Cardiac muscle cell (in vitro differentiated cells and primary cell): ENCODE measurements at places on chromosomes 5 and 9. TPM values are rescaled to one million over a fixed set of nuclear protein-coding genes. Genes with fewer than 3 reads are reported as not detected.

DNA sequence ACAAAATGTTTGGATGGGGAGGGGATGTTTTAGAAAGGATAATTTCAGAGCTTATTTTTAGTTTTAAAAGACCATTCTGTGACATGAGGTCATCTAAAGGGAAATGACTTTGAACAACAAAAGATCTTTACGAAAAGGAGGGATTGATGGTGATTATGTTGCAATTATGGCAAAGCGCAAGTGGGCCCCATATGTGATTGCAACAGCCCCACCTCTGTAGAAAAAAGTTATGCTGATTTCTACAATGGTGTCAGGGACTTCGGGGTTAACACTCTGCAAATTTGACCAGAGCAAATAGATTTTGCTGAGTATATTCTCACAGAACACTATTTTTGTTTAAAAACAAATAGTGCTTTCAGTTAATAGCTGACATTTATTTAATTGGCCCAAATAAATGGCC lies 312.8 kb downstream of the NSG2 start:
- no peak overlapping the region for H3K4me3 ChIP-seq
- DNase-seq = no peak
- no peak overlapping the region for H3K27ac ChIP-seq
- peaks cover 36% of the 10 kb centered on the region for H3K4me1 ChIP-seq
- no peaks in the 10 kb centered on the region for H3K36me3 ChIP-seq

GRCh38 chr9:106637486-106637885 lies 225.5 kb upstream of the ZNF462 start:
- H3K4me1 ChIP-seq = no peaks in the 10 kb centered on the region
- no peaks in the 10 kb centered on the region for H3K36me3 ChIP-seq
- H3K27me3 ChIP-seq = no peaks in the 10 kb centered on the region
- no peak overlapping the region for H3K4me3 ChIP-seq

- no peaks in the 10 kb centered on the region for H3K27me3 ChIP-seq
- H3K4me1 ChIP-seq = no peaks in the 10 kb centered on the region
- no peaks in the 10 kb centered on the region for H3K36me3 ChIP-seq
- H3K4me3 ChIP-seq = no peak overlapping the region
- DNase-seq = no peak
Measured at GRCh38 chr5:88092358-88092757, 176.3 kb downstream of the TMEM161B start.

DNA sequence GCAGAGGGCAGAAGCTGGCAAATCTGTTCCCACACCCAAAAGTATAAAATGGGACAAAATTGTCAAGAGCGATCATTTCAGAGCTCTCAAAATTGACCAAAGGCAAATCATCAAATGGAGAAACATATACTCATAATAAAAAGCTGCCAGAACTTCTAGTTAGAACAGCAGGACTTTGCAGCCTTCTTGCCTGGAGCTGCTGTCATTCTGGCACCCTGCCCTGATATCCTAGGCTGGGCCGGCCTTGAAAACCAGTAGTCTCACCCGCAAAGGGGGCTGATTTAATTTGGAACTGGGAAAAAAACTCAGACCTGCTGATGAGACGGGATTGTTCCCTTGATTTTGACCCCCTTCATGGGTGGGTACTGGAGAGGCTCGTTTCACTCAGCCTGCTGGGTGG lies 18.5 kb downstream of the OR2V1 start:
- H3K36me3 ChIP-seq = no peaks in the 10 kb centered on the region
- H3K4me3 ChIP-seq = no peak overlapping the region
- no peak overlapping the region for H3K27ac ChIP-seq
- H3K4me1 ChIP-seq = no peaks in the 10 kb centered on the region

DNA sequence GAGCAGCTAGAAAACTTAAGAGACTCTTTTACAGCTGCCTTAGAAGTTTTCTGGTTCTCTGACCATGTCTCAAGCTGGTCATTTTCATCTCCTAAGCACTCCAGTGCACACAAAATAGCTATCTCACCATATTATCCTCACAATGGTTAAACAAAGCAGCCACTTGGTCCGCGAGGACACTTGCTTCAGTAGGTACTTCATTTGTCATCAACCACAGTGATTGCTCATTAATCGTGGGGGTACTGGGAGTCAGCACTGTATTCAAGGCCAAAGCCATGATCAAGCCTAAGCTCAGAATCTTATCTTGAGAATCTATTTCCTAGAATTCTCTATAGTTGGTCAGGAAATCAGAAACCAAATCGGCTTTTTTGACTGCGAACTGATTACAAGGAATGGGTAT lies 2.9 kb downstream of the ARL14EPL start:
- H3K4me3 ChIP-seq = no peak overlapping the region
- no peak for DNase-seq
- no peak overlapping the region for H3K27ac ChIP-seq
- no peaks in the 10 kb centered on the region for H3K27me3 ChIP-seq
- no peaks in the 10 kb centered on the region for H3K36me3 ChIP-seq
- no peaks in the 10 kb centered on the region for H3K4me1 ChIP-seq

DNA sequence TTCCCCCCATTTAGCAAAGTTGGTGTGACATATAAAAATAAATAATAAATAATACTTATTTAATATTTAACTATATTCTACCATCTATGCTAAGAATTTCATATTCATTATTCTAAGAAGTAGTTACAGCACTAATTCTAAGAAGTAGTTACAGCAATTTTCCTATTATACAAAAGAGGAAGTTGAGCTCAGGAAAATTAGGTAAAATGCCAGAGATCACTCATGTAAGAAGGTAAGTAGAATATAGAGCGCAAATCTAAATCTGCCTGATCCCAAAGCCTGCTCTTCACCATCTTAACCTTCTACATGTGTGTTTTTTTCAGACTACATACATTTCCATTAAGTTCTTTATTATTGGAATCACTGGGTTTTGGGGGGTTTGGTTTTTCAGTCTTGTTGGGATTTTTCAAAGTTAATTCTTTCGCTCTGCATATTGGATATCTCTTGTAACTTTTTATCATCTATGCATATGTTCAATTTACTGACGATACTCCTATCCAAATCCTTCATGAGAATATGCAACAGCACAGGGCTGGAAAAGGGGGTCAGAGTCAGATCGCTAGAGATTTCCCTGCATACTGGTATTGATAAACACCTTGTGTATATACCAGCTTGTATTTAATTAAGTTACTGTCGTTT lies 852.1 kb downstream of the MAT2B start:
- H3K27me3 ChIP-seq = no peaks in the 10 kb centered on the region
- no peak overlapping the region for H3K4me3 ChIP-seq
- H3K27ac ChIP-seq = no peak overlapping the region
- H3K4me1 ChIP-seq = peaks cover 5% of the 10 kb centered on the region
- no peak for DNase-seq

GRCh38 chr5:97094579-97095317 lies 47.7 kb downstream of the LIX1 start:
- no peak for DNase-seq
- H3K27me3 ChIP-seq = no peaks in the 10 kb centered on the region

DNA sequence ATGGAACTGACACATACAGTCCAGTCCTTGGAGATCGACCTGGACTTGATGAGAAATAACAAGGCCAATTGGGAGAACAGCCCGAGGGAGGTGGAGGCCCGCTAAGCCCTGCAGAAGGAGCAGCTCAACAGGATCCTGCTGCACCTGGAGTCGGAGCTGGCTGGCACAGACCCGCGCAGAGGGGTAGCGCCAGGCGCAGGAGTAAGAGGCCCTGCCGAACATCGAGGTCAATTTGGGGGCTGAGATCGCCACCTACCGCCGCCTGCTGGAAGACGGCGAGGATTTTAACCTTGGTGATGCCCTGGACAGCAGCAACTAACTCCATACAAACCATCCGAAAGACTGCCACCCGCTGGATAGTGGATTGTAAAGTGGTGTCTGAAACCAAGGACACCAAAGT lies 1610.1 kb upstream of the ACO1 start:
- no peaks in the 10 kb centered on the region for H3K27me3 ChIP-seq
- H3K4me1 ChIP-seq = no peaks in the 10 kb centered on the region
- DNase-seq = peak; percentile 1
- H3K36me3 ChIP-seq = no peaks in the 10 kb centered on the region
- H3K27ac ChIP-seq = no peak overlapping the region

- no peaks in the 10 kb centered on the region for H3K36me3 ChIP-seq
- no peak overlapping the region for H3K4me3 ChIP-seq
- peaks cover 4% of the 10 kb centered on the region for H3K4me1 ChIP-seq
- DNase-seq = no peak
- H3K27me3 ChIP-seq = no peaks in the 10 kb centered on the region
Measured at GRCh38 chr5:62093411-62093810, 212.6 kb upstream of the KIF2A start.

DNA sequence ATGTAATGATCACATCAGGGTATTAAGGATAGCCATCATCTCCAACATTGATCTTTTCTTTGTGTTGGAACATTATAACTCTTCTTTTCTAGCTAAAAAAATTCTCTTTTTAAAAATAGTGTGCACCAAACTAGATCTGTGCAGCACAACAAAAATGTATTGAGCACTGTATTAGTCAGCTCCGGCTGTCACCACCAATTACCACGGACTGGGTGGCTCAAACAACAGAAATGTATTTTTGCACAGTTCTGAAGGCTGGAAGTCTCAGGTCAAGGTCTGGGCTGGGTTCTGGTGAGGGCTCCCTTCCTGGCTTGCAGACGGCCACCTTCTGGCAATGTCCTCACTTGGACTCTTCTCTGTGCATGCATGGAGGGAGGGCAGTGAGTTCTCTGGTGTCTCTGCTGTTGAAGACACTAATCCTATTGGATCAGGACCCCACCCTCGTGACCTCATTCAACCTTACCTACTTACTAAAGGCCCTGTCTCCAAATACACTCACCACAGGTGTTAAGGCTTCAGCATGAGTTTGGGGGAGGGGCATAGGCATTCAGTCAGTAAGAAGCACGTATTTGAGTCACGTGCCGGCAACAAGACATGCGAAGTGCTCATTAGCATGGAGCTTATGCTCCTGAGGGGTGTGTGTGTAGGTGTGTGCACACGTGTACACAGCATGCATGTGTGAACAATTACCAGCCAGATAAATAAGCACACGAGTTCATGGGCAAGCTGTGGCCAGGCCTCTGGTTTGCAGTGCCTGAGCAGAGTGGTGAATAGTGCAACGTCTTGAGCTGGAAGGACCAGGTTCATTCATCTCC lies 89.4 kb upstream of the SH3PXD2B start:
- H3K4me1 ChIP-seq = peaks cover 26% of the 10 kb centered on the region
- no peak for DNase-seq
- H3K27ac ChIP-seq = peak overlapping the region; percentile 0
- H3K36me3 ChIP-seq = no peaks in the 10 kb centered on the region
- no peaks in the 10 kb centered on the region for H3K27me3 ChIP-seq
- no peak overlapping the region for H3K4me3 ChIP-seq

DNA sequence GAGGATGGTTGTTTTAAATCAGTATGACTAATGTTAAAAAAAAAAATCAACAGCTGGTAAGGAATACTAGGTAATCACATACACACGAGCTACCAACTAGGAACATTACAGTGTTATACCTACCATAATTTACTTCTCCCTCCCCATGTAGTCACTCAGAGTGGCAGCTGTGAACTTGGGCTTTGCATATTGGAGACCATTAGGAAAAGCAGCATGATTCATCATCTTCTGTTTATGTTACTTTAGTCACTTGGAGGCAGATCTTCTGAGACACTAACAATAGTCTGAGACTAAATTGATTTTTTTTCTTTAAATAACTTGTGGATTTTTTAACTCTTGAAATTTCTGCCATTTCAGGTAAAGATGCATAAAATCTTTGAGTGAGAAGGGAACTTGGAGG lies 141.5 kb upstream of the NR4A3 start:
- no peak for DNase-seq
- H3K36me3 ChIP-seq = no peaks in the 10 kb centered on the region
- H3K27me3 ChIP-seq = no peaks in the 10 kb centered on the region

- no peak overlapping the region for H3K27ac ChIP-seq
- H3K27me3 ChIP-seq = no peaks in the 10 kb centered on the region
- no peak overlapping the region for H3K4me3 ChIP-seq
- no peak for DNase-seq
- peaks cover 41% of the 10 kb centered on the region for H3K4me1 ChIP-seq
Measured at GRCh38 chr5:17261075-17261474, 43.6 kb downstream of the BASP1 start.

GRCh38 chr5:405421-405820 lies 37.6 kb upstream of the EXOC3 start:
- no peak overlapping the region for H3K27ac ChIP-seq
- no peak overlapping the region for H3K4me3 ChIP-seq
- no peaks in the 10 kb centered on the region for H3K27me3 ChIP-seq
- DNase-seq = no peak

- no peak overlapping the region for H3K4me3 ChIP-seq
- no peaks in the 10 kb centered on the region for H3K27me3 ChIP-seq
- H3K4me1 ChIP-seq = peaks cover 7% of the 10 kb centered on the region
- peaks cover 2% of the 10 kb centered on the region for H3K36me3 ChIP-seq
- H3K27ac ChIP-seq = no peak overlapping the region
- DNase-seq = no peak
Measured at GRCh38 chr5:169288066-169288930, 12.6 kb downstream of the SLIT3 start.

GRCh38 chr5:147935032-147935431 lies 28.7 kb upstream of the C5orf46 start:
- no peak overlapping the region for H3K27ac ChIP-seq
- peak; percentile 63 for DNase-seq
- H3K4me1 ChIP-seq = no peaks in the 10 kb centered on the region
- H3K36me3 ChIP-seq = no peaks in the 10 kb centered on the region

GRCh38 chr5:6710551-6711318 lies 2.5 kb upstream of the TENT4A start:
- no peak overlapping the region for H3K4me3 ChIP-seq
- no peaks in the 10 kb centered on the region for H3K36me3 ChIP-seq
- no peaks in the 10 kb centered on the region for H3K27me3 ChIP-seq
- H3K27ac ChIP-seq = no peak overlapping the region
- H3K4me1 ChIP-seq = peaks cover 18% of the 10 kb centered on the region

GRCh38 chr9:9494336-9494735 lies 1118.5 kb downstream of the PTPRD start:
- no peak overlapping the region for H3K4me3 ChIP-seq
- DNase-seq = no peak
- H3K27ac ChIP-seq = no peak overlapping the region
- no peaks in the 10 kb centered on the region for H3K4me1 ChIP-seq
- no peaks in the 10 kb centered on the region for H3K27me3 ChIP-seq

DNA sequence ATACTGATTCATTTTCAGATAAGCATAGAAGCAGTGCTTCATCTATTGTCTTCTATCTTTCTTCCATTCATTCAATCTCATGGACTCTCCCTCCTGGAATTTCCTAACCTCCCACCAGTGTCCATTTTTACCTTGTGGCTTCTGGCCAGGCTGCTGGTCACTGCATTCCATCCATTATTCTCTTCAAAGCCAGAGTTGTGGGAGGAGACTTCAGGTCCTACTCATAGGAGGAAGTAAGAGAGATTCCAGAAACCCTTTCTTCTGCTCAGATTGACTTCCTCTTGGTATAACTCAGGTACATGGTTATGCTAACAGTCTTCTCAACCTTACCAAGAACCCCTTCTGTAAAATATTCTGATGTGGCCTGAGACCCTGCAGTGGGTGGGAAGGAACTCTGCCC lies 153.3 kb upstream of the SLC12A2 start:
- no peaks in the 10 kb centered on the region for H3K4me1 ChIP-seq
- peak; percentile 65 for DNase-seq
- H3K4me3 ChIP-seq = no peak overlapping the region

The ENHO gene
- 8.7 and 13.1 TPM in 2 replicates for polyA plus RNA-seq

The TNFSF15 gene
- polyA plus RNA-seq = not detected in 2 replicates

The MUSK gene
- not detected in 2 replicates for polyA plus RNA-seq

The TLR4 gene
- 0.56 TPM in 1 of 2 replicates, not detected in the other for polyA plus RNA-seq

The WWC1 gene
- 6.0 and 6.9 TPM in 2 replicates for polyA plus RNA-seq

The BTNL3 gene
- polyA plus RNA-seq = not detected in 2 replicates

The FRRS1L gene
- 0.38 and 0.65 TPM in 2 replicates for polyA plus RNA-seq
